ENCODE measurements at places on chromosomes 4 and X.

- DNase-seq, result no peak
Observed at GRCh38 chrX:121032531-121032930, 14.9 kb upstream of the GLUD2 start.

- DNase-seq, result no peak
Observed at GRCh38 chr4:124478470-124478869, 234.1 kb downstream of the ANKRD50 start.

DNA sequence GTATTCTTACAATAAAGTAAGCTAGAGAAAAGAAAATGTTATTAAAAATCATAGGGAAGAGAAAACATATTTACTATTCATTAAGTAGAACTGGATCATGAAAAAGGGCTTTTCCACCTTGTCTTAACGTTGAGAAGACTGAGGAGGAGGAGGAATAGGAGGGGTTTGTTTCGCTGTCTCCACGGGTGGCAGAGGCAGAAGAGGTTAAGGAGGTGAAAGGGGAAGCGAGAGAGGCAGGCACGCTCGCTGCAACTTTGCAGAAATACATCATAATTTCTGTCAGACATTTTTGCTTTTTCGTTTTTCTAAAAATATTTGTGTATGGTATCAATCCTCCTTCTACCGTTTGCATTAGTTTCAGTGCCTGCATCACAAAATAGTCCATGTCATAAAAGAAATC is 2375.1 kb upstream of the AGA start:
- DNase-seq, result no peak

DNA sequence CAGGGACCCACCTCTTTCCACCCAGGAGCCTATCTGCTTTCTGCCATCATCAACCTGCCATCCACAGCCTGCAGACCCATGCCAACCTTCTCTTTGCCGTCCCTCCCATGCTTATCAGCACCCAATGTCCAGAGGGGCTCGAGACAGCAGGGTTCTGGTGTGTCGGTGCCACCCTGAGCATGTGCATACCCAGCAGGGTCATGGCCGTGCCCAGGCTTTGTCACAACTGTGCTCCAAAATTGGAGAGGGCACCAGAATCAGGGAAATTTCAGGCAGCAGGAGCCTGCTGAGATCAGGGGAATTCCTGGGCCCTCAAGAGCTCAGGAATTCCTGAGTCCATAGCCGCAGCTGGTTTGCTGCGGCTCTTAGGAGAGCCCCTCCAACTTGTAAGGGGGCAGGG is 330.6 kb downstream of the CCSER1 start:
- DNase-seq, result no peak

DNA sequence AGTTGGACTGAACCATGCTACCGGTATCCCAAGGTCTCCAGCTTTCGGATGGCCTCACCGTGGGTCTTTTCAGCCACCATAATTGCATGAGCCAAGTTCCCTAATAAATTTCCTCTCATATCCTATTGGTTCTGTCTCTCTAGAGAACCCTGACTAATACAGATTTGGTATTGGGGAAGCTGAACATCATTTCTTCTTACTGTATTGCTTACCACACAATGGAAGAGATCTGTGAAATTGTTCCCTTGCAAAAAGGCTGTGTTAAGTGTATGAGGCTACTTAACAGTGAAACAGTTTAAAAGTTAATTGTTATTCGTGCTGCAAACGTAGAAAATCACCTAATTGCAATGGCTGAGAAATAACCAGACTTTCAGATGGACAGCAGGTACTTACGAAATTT is 34.0 kb downstream of the PLAC8 start:
- DNase-seq, result no peak

DNA sequence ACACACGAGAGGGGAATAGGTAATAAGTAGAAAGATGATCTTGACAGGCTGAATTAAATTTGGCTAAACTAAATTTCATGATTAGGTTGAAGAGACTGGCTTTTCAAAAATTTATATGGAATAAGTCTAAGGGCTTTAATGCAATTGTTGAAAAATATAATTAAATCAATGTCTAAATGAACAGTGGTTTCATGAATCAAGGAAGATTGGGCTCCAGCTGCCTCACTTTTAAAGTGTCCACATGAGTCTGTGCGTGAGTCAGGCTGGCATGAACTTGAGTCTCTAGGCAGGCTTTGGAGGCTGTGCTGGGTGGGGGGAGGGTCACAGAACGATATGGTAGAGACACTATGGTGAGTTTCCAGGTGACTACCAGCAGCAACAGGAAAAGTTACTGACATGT is 111.9 kb downstream of the SORBS2 start:
- no peak for DNase-seq

- peak; percentile 25 for DNase-seq
Observed at GRCh38 chrX:15686818-15687685, 22.4 kb upstream of the CLTRN start.

DNA sequence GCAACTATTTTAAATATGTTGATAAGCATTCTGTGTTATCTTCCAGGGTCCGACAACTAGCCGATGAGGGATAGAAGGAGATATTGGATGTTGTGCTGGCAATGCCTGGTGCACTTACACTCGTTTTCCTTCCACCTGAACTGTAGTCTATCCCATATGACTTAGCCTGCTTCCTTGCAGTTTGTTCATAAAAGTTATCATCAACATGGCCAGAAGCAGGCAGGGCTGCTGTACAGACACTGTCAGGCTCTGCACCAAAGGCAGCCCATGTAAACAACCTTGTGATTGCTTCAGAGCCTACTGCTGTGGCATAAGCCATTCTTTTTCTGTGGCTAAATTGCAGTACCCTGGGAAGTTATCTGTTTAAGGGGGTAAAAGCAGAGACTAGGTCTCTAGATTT is 1.6 kb downstream of the MAPK10 start:
- DNase-seq, result no peak

DNA sequence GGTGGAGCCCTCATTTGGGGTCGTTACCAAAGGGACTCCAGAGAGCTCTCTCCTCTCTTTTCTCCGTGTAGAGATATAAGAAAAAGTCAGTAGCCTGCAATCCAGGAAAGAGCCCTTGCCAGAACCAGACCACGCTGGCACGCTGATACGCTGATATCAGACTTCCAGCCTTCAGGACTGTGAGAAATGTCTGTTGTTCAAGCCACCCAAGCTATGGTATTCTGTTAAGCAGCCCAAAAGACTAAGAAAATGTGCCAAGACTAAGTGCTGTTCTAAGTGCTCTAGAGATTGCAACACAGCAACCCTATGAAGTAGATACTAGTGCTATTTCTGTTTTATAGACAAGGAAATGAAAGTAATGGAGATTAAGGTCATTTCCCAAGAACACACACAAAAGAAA is 205.7 kb downstream of the CAMK2D start:
- DNase-seq, result no peak

DNA sequence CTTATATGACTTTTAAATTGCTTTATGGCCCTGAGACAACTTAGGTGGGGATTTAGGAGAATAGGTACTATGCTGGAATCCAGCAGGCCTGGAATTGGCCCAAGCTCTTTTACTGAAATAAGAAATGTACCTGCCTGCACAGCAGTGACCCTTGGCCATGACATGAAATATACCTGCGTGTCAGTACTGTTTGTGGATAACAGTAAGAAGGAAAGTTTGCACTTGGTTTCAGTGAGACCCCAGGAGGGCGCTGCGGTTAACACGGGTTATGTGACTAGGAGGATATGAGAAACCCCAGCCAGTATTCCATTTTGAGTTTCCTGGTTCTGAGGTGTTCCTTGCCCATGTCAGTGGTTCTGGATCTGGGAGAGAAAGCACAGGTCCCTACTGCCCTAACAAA is 5.3 kb downstream of the MTM1 start:
- no peak for DNase-seq

DNA sequence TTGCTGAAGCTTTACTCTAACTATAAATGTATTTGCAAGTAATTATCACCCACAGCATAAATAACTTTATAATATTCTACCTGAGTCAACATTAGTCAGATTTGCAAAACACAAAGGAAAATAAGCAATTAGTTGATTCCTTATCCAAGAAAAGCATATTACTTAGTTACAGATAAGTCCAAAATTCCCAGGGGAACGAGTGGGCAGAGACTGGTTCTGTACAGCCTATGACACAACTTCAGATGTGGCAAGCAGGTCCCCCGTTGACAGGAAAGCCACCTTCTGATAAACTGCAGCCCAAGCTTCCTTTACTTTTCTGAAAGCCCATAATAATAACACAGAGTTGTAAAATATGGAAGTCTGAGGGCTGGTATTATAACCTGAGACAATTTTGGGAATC is 62.4 kb upstream of the NDP start:
- DNase-seq, result no peak

DNA sequence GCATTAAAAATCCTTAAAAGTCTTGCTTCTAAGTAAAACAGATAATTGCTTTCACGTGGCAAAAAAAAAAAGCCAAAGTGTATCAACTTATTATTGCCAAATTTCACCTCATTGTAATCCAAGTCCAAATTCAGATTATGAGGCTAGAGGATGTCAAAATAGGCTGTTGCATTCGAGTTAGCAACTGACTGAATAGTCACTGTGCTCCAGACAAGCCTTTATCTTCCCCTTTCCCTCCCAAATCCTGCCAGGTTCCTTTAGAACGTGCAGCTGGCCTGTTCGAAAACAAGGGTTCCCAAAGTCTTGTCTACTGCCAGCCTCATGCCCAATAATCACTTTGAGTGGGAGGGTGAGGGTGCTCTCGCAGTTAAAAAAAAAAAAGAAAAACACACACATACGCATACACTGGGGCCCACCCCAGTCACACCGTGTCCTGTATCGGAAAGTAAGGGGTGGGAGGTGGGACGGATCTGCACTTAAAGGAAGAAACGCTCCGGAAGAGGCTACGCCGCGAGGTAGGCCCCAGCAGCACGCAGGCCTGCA is 603 bp downstream of the MAD2L1 start:
- no peak for DNase-seq

GRCh38 chr4:3388471-3389232 is 53.1 kb upstream of the HGFAC start:
- DNase-seq, result peak; percentile 82

DNA sequence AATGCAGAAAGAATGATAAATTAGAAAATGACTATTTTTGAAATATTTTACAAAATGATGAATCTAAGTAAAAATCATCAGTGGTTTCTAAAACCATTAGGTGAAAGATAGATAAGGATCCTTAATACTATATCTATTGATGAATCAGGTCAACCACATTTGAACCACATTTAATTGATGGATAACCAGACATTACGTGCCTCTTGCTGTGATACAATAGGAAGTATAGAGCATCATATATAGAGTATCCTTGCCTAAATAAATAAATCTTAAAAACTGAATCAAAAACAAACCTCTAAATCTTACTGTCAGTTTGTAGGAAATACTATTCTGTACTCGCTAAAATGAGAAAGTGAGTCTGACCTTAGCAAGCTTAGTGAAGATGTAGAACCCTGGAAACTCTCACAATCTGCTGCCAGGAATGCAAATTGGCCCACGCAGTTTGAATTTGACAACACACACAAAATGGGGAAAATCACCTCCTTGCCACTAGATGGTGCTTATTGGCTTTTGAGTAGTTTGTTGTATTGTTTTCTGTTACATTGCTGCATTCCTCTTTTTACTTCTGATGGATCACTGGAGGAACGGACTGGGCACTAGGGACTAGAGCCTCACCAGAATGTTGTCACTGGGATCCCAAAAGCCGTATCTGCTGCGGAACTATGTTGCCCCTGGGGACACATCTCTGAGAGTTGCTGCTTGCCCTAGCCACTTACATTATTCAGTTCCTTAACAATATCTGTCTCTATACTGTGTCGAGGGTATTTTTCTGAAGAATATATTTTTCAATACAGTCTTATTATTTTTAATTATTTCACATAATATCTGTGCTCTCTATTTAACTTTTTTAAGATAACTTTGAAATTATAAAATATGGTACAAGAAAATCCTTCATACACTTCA is 25.4 kb upstream of the SLAIN2 start:
- peak; percentile 66 for DNase-seq

GRCh38 chrX:110684653-110685052 is 111.0 kb downstream of the CHRDL1 start:
- no peak for DNase-seq

DNA sequence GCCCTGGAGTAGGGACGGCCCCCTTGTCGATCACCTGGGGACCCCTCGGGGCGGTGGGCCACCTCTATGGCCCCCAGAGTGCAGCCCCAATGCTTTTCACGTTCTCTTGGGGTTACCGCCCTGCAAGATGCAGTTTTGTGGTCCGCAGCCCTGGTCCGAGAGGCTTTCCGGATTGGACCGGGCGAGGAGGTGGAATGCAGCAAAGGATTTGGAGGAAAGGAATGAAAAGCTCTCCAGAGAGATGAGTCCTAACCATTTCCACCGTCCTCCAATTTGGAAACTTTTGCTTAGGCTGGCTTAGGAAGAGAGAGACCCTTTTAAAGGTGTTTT is 601 bp downstream of the SLC25A43 start:
- peak; percentile 42 for DNase-seq

GRCh38 chrX:69019073-69019890 is 146.0 kb downstream of the PJA1 start:
- no peak for DNase-seq

DNA sequence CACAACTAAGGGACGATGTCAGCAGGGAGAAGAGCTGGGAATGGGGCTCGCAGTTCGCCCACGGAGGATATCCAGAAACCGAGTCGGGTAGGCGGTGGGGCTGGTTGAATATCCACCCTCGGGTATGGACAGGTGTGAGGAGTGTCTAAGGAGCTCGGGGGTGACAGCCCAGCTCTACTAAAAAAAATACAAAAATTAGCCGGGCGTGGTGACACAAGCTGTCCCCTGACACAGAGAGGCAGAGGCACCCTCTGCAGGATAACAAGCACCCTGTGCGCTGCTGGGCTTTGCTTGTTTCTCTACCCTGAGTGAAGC is 12.2 kb upstream of the ASMTL start:
- no peak for DNase-seq

DNA sequence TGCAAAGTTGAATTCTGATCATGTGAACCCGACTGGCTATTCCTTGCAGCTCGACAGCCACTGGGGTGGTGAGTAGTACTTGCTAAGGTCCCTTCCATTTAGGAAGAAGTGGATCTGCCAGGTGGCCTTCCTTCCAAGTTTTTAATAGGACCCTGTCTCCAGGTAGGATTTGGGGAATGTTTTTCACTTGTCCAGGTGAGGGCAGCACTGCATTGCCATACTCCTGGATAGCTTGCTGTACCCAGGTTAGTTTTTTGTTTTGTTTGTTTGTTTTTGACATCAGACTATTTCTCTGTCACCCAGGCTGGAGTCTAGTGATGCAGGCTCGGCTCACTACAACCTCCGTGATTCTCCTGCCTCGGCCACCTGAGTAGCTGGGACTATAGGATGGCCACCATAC is 29.8 kb downstream of the SAGE1 start:
- no peak for DNase-seq

DNA sequence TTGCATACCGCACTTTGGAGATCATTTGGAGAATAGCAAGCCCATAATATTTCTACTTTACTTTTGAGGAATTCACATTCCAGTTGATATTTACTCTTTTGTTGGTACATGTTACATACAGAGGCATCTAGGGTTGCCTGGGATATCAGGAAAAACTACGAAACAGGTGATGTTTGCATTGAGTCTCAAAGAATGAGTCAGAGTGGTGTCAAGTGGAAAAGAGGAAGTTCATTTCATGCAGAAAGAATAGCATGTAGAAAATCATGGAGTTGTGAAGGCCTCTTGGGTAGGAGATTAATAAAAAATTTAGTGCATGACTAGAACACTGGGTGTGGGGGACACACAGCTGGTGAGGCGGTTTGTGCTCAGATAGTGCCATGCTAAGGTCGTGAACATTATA is 33.5 kb upstream of the ELOVL6 start:
- no peak for DNase-seq

- no peak for DNase-seq
Observed at GRCh38 chr4:113024388-113024787, 25.1 kb upstream of the ANK2 start.

Measured in fibroblast of skin of abdomen (primary cell).